ENCODE measurements at places on chromosomes 7 and 10.

- DNase-seq, result no peak
Observed at GRCh38 chr10:24428410-24428782, 219.5 kb downstream of the KIAA1217 start.

DNA sequence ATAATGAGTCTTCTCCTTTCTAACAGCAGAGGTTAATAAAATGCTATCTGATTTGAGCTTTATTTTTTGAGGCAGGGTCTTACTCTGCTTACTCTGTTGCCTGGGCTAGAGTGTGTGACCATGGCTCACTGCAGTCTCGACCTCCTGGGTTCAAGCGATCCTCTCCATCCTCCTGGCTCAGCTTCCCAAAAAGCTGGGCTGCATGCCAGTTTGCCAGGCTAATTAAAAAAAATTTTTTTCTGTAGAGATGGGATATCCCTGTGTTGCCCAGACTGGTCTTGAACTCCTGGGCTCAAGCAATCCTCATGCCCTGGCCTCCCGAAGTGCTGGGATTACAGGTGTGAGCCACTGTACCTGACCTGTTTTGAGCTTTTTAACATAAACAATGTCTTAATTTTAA, 56.7 kb downstream of the SCD start:
- no peak for DNase-seq

DNA sequence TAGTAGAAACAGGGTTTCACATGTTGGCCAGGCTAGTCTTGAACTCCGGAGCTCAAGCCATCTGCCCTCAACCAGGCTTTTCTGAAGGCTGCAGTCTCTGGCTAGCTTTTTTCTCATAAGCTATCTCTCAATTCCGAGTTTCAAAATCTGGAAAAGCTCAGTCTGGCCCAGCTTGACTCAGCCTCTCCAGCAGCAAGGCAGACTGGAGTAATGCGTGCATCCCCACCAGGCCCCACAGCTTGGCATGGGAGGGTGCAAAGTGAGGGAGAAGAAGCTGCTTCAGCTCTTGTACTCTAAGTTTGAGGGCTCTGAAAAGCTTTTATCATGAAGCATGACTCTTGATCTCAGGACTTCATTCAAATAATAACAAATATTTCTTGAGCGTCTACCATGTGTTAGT, 4.8 kb downstream of the DHTKD1 start:
- no peak for DNase-seq

- peak; percentile 42 for DNase-seq
Observed at GRCh38 chr10:80187465-80188409, 17.6 kb downstream of the ANXA11 start.

DNA sequence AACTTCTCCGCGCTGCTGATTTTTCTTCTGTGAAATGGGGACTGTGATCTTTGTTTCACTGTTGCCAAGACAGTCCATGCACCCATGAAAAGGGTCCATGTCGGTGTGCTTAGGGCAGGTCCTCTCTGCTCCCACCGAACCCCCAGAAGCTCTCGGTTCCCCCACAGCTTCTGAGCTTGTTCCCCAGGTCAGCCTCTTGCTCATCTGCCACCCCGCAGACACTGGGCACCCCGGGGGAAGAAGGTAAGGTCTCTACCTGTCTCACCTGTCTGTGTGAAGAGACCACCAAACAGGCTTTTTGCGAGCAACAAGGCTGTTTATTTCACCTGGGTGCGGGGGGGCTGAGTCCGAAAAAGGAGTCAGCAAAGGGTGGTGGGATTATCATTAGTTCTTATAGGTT, 66.2 kb upstream of the NANOS1 start:
- no peak for DNase-seq

GRCh38 chr7:75595766-75596165, 103.6 kb downstream of the SPDYE5 start:
- no peak for DNase-seq

- DNase-seq, result no peak
Observed at GRCh38 chr7:41977151-41977651, 259.8 kb downstream of the GLI3 start.

DNA sequence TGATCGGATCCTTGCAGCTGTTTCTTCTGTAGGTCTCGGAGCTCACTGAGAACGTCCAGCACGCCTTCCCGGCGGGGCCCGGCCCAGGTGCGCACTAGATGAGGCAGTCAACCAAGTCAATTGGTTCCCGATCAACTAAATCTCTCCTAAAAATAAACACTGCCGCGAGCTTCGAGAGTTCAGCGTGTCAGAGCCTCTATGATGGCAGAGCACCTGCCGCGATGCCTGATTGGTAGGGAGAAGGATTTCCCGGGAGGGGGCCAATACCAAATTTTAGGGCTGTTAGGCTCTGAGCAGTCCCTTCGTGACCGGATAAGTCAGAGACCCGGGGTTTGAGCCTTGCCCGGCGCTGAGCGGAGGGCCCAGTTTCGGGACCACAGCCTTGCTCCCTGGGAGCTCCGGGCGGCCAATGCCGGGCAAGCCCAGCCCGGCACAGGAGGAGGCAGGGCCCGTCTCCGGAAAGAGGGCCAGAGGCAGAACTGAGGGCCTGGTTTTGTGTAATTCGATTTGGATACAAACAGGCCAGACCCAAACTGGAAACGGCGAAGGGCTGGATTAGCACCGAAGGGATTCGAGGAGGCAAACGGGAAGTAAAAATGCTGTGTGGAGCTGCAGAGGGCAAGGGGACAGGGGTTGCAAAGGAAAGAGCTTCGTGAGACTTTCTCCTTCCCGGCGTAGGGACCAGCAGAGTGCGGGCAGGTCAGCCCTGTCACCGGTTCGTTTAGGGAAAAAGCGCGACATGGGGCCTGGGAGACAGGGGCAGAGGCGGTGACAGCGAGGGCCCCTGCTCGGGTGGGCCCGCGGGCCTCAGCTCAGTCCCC, 569 bp downstream of the SLC26A5 start:
- DNase-seq, result no peak

GRCh38 chr7:38328814-38329213, 55.4 kb upstream of the TARP start:
- no peak for DNase-seq

DNA sequence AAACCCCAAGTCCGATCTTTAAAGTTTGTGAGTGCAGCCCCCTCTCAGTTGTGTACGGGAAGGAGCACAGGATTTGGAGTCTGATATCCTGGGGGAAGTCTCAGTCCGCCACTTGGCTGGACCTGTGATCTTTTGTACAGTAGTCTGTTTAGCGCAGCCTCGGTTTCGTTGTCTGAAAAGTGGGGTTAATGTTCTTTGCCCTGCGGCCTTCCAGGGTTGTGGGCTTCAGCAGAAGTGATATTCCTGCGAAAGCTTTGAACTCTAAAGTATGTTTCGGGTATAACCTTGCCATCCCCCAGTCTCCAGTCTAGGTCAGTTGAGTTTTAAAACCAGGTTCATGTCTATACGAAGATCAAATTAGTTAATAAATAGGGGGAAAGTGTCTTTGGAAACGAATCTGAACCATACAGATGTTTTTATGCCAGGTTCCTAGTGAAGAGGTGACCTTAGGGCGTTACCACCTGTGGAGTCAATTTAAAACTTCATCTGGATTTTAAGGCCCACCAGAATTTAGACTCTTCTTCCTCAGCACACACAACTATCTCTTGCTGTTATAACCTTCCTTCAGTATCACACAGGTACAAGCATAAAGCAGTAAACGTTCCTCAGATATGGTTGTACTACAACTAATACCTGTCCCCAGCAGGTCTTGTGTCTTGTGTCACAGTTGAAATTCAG, 904 bp downstream of the R3HCC1L start:
- DNase-seq, result peak; percentile 20

- no peak for DNase-seq
Observed at GRCh38 chr10:77084431-77085144, 553.0 kb downstream of the KCNMA1 start.

DNA sequence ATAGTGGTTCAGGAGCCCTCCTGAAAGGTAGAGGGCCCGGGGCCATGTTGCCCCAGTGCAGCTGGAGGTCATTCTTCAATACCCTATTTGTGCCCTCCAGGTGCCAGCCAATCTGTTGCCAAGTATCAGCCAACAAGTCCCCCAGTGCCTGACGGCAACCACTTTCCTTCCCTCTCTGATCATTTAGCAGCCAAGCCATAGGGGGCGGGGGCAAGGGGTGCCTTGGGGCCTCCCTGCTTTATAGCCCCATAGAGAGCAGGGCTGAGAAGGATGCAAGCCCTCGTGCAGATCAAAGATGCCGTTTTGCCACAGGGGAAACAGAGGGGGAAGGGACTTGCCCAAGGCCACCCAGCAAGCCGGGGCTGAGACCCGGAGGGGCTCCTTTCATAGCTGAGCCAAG, 149.0 kb upstream of the CHST15 start:
- DNase-seq, result no peak

- no peak for DNase-seq
Observed at GRCh38 chr10:17209302-17209701, 7.8 kb upstream of the TRDMT1 start.

GRCh38 chr7:131035088-131035770, 292.4 kb upstream of the MKLN1 start:
- no peak for DNase-seq

DNA sequence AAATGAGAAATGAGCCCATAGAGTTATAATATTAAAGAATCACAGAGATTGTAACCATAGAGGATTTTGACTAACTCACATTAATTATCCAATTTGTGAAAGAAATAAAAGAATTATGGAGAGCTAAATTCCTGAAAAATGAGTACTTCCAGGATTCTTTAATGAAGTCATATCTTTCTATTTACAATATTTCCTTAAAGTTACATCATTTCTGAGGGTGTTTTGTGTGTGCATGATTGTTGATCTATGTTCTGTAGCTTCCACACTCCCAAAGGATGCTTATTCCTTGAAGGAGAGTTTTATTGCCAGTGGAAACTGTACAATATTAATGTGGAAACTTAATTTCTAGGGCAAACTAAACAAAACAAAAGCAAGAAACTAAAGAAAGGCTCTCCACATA, 299.6 kb downstream of the MDFIC start:
- no peak for DNase-seq

- no peak for DNase-seq
Observed at GRCh38 chr7:42104231-42104630, 132.8 kb downstream of the GLI3 start.

DNA sequence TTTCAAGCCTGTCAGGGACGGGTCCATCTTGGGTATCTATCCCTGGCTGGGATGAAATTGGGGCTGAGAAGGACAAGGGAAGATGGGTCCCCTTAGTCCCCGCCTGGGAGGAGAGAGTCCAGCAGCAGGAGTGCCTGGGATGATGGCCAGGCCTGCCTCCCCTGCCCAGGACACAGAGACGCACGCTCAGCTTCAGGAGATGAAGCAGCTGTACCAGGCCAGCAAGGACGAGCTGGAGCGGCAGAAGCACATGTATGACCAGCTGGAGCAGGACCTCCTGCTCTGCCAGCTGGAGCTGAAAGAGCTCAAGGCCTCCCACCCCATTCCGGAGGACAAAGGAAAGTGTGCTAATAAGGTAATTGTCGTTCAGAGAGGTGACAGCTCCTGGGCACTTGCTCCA, 15.4 kb downstream of the CCDC136 start:
- DNase-seq, result no peak

GRCh38 chr7:155066417-155066950, 3.6 kb upstream of the HTR5A start:
- peak; percentile 51 for DNase-seq

DNA sequence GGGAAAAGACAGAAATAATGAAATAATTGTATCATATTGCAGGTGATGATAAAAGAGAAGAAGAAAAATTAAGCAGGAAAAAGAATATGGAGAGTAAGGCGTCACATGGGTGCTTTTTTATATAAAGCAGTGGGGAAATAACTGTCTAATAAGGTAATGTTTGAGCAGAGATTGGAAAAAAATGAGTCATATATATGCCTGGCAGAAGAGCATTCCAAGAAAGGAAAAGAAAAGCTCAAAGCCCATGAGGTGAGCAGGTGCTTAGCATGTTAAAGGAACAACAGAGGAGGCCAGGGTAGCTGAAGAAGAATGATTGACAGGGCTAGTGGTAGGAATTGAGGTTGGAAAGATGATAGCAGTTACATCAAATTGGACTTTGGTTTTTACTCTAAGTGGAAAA, 739.5 kb downstream of the SORCS1 start:
- DNase-seq, result no peak

GRCh38 chr7:85695533-85695932, 508.7 kb upstream of the SEMA3D start:
- no peak for DNase-seq

DNA sequence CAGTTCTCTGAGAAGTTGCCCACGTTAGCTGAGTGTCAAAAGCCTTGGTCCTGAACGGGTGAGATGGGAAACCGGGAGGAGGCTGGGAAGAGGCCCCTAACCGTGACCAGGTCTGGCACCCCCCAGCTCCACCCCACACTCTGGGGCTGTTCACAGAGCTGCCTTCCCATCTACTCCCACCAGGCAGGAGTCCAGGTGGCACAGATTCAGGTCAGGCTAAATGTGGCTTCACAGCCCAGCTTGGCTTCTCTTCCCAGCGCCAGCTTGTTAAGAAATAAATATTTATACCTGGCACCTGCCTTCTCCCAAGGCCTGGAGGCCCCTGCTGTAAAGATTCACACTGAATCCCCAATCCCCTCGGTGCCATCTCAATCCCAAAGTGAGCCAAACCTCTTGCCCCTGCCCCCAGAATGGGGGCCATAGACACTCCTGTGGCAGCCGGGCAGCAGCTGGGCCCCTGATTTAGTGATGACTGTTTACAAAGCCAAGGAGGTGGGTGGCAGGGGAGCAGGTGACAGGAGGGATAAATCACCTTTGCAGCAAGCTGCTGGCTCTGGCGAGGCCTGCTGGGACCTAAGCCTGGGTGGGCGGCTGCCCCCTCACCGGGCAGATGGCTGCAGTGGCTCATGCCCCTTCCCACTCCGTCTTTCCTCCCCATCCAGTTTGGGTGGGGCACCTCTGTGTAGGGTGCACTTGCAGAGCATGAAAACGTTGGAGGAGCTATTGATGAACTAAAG, 72.5 kb downstream of the GOLGA7B start:
- peak; percentile 71 for DNase-seq

DNA sequence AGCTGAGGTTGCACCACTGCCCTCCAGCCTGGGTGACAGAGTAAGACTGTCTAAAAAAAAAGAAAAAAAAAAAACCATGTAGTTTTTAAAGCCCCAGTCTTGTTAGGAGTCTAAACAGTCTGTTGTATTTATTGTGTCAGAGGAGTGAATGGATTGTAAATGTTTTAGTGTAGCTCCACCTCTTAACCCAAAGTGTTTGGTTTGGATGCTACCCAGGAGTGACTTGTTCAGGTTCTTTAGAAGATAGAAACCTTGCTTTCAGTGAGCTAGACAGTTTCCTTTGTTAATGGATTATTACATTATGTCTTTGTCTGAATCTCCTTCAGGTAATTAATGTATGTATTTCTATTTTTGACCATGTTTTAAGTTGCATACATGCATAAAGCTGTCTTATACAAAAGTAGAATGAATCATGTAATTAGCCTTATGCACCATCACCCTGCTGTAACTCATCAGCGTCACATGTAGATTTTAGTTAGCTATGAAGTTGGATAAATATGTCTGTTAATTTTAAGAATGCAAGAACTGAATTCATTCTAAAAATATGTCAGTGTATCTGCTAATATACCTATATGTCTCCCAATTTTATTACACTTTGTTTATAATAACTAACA, 97.7 kb downstream of the TAF3 start:
- DNase-seq, result no peak

Measured in NCI-H2081 (cell line).